Esophagus muscularis mucosa (tissue), 4 donors: ENCODE measurements at places on chromosomes 16 and 17. TPM values are rescaled to one million over a fixed set of nuclear protein-coding genes. Genes with fewer than 3 reads are reported as not detected.

GCGR gene
- total RNA-seq, result 0.17 TPM

CA5A gene
- total RNA-seq, result not detected

DNA sequence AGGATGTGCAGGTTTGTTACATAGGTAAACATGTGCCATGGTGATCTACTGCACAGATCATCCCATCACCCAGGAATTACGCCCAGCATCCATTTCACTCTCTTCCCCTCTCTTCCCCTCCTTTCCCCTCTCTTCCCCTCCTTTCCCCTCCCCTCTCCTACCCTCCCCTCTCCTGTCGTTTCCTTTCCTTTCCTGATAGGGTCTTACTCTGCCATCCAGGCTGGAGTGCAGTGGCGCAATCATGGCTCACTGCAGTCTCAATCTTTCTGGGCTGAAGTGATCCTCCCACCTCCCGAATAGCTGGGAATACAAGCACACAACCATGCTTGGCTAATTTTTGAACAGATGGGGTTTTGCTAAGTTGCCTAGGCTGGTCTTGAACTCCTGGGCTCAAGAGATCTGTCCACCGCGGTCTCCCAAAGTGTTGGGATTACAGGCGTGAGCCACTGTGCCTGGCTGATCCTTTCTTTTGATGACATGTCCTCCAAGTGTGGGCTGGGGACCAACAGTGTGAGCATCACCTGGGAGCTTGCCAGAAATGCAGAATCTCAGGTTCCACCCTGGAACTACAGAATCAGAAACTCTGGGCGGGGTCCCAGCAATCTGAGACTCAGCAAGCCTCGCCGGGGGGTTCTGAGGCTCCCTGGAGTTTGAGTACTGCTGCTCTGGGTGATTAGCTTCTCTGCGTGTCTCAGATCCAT lies 10.8 kb downstream of the ATP2C2 start:
- H3K4me3 ChIP-seq, result no peak overlapping the region
- H3K36me3 ChIP-seq, result no peaks in the 10 kb centered on the region
- no peak for DNase-seq

- peaks cover 24% of the 10 kb centered on the region for H3K4me1 ChIP-seq
- H3K36me3 ChIP-seq, result no peaks in the 10 kb centered on the region
- no peak overlapping the region for H3K27ac ChIP-seq
- H3K27me3 ChIP-seq, result no peaks in the 10 kb centered on the region
- DNase-seq, result no peak
- H3K4me3 ChIP-seq, result no peak overlapping the region
Measured at GRCh38 chr17:19421926-19422325, 10.9 kb downstream of the RNF112 start.

- H3K4me3 ChIP-seq, result no peak overlapping the region
- H3K27me3 ChIP-seq, result no peaks in the 10 kb centered on the region
- peaks cover 17% of the 10 kb centered on the region for H3K4me1 ChIP-seq
- no peak for DNase-seq
Measured at GRCh38 chr17:34312080-34312479, 7.2 kb upstream of the CCL8 start.
